ENCODE measurements at places on chromosomes 5 and 9. TPM values are rescaled to one million over a fixed set of nuclear protein-coding genes. Genes with fewer than 3 reads are reported as not detected.

DNA sequence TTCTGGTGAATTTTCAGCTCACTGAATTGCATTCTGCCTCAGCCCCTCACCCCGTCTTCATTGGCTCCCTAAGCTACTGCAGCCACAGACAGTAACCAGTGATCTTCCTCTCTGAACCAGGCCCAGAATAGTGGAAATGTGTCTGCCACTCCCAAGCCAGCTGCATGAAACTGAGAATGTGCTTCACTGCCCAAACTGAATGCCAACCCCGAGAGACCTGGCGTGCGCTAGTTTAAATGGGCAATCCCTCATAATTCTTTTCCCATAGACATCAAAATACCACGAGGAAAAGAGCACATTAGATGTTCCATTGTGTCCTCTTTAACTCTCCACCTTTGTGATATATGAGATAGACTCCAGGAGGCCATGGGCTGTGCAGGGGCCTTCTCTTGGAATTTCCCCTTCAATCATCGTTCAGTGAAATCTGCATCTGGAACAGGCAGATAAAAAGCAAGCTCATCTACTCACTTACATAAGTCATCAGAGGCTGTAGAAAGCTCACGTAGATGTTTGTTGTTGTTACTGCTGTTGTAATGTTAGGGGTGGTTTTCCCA is 320.2 kb downstream of the NFIB start:
- DNase-seq = no peak

DNA sequence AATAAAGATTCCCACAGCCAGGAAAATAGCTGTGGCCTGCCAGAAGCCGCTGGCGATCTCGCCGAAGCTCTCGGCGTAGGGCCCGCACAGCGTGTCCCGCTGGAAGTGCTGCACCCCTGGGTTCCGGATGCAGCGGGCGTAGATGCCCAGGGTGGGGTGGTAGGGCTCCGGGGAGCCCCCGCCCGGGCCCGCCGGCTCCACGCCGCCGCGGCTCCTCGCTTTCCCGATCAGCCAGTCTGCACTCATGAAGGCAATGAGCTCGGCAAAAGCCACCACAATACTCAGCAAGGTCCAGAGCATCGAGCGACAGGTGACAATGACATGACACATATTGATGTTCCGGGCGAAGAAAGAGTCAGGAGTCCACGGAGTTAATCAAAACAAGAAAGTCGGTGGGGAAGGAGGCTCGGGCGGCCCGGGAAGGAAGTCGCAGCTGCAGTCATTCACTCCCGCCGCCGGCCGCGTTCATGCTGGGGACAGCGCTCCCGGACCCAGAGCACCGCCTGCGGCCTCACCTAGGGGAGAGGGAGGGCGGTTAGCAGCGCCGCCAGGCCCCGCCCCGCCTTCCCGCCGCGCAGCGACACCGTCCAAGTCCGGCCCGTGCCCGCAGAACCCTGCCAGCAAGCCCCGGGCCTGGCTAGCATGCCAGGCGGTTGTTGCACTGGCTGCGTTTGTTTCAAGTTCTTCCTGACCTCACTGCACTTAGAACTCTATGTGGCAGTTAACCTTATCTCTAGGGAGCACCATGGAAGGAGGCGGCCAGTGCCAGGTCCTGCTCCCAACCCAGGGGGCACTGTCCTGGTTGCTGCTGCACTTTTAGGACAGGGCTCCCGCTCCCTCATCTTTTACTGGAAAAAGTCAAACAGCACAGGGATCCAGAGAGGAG is 138.4 kb downstream of the LHFPL2 start:
- peak; percentile 94 for DNase-seq

- no peak for DNase-seq
Measured at GRCh38 chr5:137286025-137286610, 213.0 kb downstream of the SPOCK1 start.

- DNase-seq = peak; percentile 93
Measured at GRCh38 chr9:128863647-128864046, 18.1 kb downstream of the KYAT1 start.

- no peak for DNase-seq
Measured at GRCh38 chr9:10274175-10274574, 338.6 kb downstream of the PTPRD start.

GRCh38 chr9:72362118-72362531 is 2.9 kb downstream of the ZFAND5 start:
- DNase-seq = no peak

DNA sequence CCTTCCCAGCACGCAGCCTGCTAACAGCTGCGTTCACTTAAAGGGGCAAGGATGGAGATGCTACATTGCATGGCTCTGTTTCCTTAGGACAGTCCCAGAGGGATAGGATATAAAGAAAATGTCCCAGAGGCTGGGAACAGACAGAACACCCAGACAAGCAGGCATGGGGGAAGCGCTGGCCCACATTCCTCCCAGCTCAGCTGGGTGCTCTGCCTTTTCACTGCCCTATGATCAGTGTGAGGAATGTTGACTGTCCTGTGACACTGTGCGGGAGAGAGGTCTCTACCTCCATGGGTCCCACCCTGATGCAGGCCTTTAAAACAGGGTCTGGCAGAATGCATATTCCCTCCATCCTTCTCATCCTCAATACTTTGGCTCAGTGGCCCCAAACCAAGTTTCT is 459.4 kb upstream of the DMAC1 start:
- DNase-seq = no peak

GRCh38 chr5:84393969-84394368 is 9.3 kb upstream of the EDIL3 start:
- no peak for DNase-seq

- DNase-seq = no peak
Measured at GRCh38 chr9:29245351-29245750, 1672.1 kb upstream of the C9orf72 start.

GRCh38 chr5:10354048-10354872 is 765 bp downstream of the MARCHF6 start:
- DNase-seq = no peak

- no peak for DNase-seq
Measured at GRCh38 chr5:44707721-44708120, 101.0 kb upstream of the MRPS30 start.

- no peak for DNase-seq
Measured at GRCh38 chr5:116579144-116579543, 4.5 kb upstream of the SEMA6A start.

GRCh38 chr5:143220748-143221251 is 182.7 kb downstream of the NR3C1 start:
- no peak for DNase-seq

DNA sequence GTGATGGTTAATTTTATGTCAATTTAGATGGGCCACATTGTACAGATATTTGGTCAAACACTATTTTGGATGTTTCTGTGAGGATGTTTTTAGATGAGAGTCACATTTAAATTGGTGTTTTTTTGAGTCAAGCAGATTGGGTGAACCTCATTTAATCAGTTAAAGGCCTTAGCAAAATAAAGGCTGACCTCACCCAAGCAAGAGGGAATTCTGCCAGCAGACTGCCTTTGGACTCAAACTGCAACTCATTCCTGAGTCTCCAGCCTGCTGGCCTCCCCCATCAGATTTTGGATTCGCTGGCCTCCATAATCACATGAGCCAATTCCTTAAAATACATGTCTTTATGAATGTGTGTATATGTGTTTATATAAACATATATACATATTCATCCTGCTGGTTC is 282.7 kb upstream of the POU5F2 start:
- no peak for DNase-seq

GRCh38 chr9:133803745-133804144 is 65.6 kb upstream of the SARDH start:
- no peak for DNase-seq

DNA sequence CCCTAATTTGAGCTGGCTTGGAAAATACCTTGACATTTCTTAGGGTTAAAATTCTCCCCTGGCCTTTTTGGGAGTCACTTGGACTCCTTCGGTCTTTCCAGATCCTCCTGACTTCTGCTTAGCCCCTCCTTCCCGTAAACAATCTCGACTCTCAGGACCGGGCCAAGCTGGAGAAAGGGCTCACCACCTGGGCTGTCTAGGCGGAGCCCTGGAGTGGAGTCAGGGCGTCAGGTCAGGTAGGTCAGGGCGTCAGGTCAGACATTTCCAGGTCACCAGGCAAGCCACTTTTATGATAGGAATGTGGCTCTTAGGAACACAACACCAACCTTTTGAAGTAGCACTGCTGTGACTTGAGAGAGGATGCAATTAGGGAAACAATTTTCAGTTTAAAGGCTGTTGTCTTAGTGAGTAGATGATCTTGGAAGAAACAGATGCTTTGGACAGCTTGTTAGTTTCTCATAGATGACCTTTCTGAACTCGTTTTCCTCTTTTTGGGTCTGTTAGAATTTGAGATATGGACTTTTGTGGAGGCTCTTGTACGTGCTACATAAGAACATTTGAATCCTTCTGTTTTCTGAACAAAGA is 12.8 kb downstream of the OSTF1 start:
- no peak for DNase-seq

- DNase-seq = no peak
Measured at GRCh38 chr5:56607074-56607473, 208.3 kb upstream of the MAP3K1 start.

DNA sequence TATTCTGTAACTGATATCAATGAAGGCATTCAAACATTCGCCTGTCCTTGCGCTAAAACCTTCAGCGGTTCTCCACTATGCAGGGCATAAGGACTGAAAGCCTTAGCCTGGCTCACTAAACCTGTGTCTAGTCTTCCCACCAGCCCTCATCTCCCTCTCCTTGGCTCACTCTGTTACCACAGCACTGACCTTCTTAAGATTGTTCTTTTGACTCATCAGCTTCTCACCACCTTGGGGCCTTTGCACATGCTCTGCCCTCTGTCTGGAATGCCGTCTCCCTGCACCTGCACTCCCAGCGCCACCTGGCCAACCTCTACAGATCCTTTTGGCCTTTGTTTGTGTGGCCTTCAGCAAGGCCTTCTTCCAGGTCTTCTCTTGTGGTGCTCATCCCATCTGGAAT is 131.8 kb upstream of the IER5L start:
- DNase-seq = peak; percentile 55

DNA sequence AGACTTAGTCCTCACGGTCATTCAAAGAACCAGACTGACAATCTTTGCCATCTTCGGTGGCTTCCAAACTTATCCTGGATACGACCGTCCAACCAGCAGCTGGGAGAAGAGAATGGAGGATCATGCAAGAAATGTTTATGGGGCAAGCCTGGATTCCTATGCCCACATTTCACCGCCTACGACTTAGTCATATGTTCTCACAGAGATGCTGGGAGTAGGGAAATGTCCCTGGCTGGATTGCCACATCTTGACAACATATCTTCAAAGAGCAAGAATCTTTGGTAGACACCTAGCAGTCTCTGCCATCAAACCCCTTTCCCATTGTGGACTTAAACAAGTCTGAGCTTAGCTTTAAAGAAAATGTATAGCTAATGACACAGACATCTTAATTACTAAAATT is 5.0 kb downstream of the MED7 start:
- DNase-seq = no peak

DNA sequence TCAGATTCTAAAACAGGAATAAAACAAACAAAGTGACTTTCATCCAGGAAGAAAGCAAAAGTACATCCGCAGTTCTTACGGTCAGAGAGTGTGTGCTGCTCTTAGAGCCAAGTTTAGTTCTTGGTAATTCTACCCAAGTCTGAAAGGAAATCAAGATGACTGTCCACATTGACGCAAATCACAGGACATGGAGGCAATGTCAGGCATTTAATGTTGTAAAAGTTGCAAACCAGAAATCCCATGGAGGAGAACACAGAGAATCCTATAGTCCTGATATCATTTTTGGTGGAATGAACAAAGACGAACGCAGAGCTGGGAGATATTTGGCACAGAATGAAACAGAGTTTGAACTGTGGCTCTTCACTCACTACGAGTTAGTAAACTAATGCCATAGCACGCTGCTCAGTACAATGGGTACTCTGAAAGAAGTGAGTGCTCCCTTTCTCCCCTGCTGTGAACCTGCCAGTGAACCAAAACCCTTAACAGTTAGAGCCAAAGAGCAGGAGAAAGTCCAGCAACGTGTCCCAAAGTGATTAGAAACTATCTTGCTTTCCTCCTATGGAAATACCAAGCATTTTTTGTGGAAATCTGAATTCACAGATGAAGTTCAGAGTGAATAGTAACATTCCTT is 74.3 kb downstream of the MUSK start:
- DNase-seq = no peak

DNA sequence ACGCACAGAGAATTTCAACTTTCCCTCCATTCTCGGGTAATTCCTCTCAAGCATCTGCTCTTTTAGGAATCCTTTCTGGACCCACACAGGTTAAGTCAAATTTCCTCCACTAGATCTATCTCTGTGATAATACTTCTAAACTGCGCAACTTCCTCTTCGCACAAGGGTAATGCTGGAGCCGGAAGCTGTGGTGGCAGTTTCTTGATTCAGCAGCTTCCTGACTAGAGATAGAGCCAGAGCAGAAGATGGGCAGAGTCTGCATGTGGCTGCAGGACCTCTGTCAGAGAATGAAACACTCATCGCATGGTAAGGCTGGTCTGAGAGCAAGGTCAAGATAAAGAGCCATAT is 11.1 kb upstream of the CDC42SE2 start:
- DNase-seq = no peak

GRCh38 chr5:13673511-13673910 is 271.0 kb downstream of the DNAH5 start:
- DNase-seq = no peak

- no peak for DNase-seq
Measured at GRCh38 chr5:16497546-16497945, 31.9 kb upstream of the ZNF622 start.

DNA sequence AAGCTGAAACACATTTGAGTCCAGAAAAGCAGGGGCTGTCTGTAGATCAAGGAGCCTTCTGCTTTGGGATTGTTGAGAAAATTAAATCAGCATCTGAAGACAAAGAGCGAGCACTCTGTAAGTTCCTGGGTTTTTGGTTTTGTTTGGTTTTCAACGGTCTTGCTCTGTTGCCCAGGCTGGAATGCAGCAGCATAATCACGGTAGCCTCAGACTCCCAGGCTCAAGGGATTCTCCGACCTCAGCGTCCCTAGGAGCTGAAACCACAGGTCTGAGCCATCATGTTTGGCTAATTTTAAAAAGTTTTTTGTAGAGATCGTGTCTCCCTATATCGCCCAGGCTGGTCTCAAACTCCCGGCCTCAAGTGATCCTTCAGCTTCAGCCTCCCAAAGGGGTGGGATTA is 266.5 kb upstream of the ADAMTS16 start:
- no peak for DNase-seq

DNA sequence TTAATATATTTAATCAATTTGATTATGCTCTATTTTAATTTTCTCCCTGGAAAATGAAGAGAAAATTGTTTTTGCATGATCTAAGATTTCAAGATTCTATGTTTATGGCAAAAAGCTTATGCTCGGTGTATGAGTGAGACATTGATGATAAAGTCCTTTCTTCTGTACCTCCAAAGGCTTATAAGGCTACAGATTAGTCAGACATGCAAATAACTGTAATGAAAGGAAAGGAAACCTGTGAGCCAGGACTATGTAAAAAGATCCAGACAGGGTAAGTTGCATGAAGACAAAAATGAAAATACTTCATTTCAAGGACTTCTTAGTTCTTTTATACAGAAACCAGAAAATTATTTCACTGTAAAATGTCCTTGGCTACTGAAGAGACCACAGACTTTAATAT is 52.2 kb upstream of the EDIL3 start:
- no peak for DNase-seq

PCA3 gene
- not detected for total RNA-seq

SPATA31E1 gene
- total RNA-seq = not detected

SCGB3A2 gene
- total RNA-seq = not detected

ZNG1C gene
- 18.5 TPM for total RNA-seq

C5orf46 gene
- not detected for total RNA-seq

SPATA9 gene
- 3.5 TPM for total RNA-seq

GFRA3 gene
- not detected for total RNA-seq

ADRB2 gene
- total RNA-seq = 25.3 TPM

LNPEP gene
- total RNA-seq = 132 TPM

PRSS3 gene
- total RNA-seq = not detected

SPINK6 gene
- not detected for total RNA-seq

NTRK2 gene
- total RNA-seq = 14.4 TPM

AQP7 gene
- 323 TPM for total RNA-seq

CAPSL gene
- total RNA-seq = not detected

All from mesenteric fat pad (tissue), 1 donor.